ENCODE measurements at places on chromosomes 6 and 20. TPM values are rescaled to one million over a fixed set of nuclear protein-coding genes. Genes with fewer than 3 reads are reported as not detected.
A peak's percentile ranks its signal among the peaks of the same experiment; 100 is the strongest.

DNA sequence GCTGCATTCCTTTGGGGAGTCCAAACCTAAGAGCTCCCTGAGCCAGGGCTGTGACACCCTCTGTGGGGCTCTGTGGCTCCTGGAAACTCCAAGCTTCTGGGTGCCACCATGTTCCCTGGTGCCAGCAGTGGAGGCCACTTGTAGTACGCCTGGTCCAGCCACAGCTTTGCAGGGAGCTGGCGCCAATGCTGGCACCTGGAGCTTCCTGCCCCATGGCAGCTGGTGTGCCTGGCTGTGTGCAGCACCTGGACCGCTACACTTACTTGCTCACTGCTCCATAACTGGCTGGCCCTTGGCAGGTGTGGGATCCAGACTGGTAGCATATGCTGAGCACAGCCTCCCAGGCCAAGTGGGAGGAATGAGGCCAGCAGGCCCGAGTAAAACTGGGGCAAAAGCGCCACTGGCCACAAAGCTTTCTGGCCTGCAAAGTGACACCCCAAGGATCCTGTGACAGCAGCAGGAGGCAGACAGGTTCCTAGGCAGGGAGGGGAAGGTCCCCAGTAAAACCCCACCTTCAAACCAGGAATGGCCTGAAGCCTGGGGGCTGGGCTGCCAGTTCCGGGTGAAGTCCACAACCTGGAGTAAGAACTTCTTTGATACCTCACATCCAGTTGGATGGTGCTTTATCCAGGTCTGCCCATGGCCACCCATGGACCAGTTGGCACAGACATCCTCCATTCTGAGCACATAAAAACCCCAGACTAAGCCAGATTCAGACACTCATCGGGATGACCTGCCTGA, 461.0 kb downstream of the TBC1D32 start:
- DNase-seq: no peak
- no peaks in the 10 kb centered on the region for H3K27me3 ChIP-seq
- H3K27ac ChIP-seq: no peak overlapping the region
- H3K4me3 ChIP-seq: no peak overlapping the region

DNA sequence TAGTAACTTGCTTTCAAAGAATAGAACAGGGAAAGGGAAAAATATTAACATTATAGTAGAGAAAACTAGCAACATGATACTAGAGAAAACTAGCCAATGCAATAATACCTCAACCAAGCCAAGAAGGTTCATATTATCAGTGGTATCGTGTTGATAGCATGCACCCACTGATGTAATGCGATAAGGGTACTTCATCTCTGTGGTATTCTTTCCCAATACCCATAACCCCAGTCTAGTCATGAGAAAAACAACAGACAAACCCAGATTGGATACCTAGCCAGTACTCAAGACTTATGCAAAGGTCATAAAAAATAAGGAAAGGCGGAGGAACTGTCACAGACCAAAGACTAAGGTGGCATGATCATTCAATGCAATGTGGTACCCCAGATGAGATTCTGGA, 21.0 kb downstream of the BLOC1S5 start:
- no peaks in the 10 kb centered on the region for H3K27me3 ChIP-seq
- H3K4me3 ChIP-seq: no peak overlapping the region
- no peaks in the 10 kb centered on the region for H3K4me1 ChIP-seq
- H3K27ac ChIP-seq: no peak overlapping the region
- DNase-seq: no peak

DNA sequence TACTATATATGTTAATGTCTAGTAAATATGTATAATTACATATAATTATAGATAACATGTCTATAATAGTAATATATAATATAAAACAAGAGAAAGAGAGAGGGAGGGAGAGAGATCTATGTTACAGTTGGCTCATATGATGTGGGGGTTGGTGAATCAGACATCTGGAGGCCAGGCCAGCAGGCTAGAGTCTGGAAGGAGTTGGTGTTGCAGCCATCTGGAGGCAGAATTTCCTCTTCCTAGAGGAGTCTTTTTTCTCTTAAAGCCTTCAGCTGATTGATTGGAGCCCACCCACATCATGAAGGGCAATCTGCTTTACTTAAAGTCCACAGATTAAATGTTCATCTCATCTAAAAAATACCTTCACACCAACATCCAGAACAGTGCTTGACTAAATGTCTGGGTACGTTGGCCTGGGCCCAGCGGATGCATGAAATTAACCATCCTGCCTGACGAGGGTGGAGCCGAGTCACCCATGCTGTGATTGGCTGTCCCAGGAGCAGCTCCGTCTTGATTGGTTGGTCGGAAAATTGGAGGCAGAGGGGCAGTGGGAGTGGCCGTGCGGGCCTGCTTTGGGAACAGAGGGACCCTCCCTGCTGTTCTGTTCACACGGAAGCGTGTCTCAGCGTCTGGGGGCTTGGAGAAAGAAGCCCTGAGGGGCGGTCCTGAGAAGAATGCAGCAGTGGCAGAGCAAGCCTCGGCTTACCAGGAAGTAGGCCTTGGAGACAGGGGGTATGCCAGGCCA, 392.4 kb downstream of the QKI start:
- H3K4me3 ChIP-seq: no peak overlapping the region
- H3K27ac ChIP-seq: no peak overlapping the region
- H3K4me1 ChIP-seq: no peaks in the 10 kb centered on the region
- H3K27me3 ChIP-seq: no peaks in the 10 kb centered on the region

DNA sequence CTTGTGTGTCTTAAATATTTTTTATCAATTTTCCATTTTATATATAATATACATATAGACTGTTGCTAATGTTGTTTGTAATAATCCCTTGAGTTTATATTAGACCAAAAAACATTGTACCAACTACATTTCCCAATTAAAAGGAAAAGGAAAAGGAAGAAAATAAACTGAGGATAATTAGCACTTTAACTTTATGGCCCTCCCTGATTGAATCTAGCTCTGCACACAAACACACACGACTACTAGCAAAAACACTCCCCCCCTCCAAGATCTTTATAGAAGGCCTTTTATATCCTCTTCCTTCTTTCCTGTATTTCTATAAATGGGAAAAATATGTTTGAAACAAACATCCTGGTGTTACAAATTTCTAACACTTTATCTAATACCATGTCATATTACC, 276.8 kb downstream of the NKAIN2 start:
- no peak overlapping the region for H3K4me3 ChIP-seq
- no peak for DNase-seq
- no peaks in the 10 kb centered on the region for H3K4me1 ChIP-seq
- H3K36me3 ChIP-seq: no peaks in the 10 kb centered on the region
- H3K27ac ChIP-seq: no peak overlapping the region

GRCh38 chr6:157148391-157149323, 174.7 kb downstream of the TMEM242 start:
- DNase-seq: no peak
- no peak overlapping the region for H3K4me3 ChIP-seq
- no peak overlapping the region for H3K27ac ChIP-seq
- no peaks in the 10 kb centered on the region for H3K27me3 ChIP-seq
- H3K4me1 ChIP-seq: peaks cover 11% of the 10 kb centered on the region

- DNase-seq: no peak
- H3K36me3 ChIP-seq: peaks cover 36% of the 10 kb centered on the region
- no peak overlapping the region for H3K27ac ChIP-seq
- H3K4me1 ChIP-seq: peaks cover 60% of the 10 kb centered on the region
- no peak overlapping the region for H3K4me3 ChIP-seq
Observed at GRCh38 chr20:51437182-51437924, 105.2 kb downstream of the NFATC2 start.

DNA sequence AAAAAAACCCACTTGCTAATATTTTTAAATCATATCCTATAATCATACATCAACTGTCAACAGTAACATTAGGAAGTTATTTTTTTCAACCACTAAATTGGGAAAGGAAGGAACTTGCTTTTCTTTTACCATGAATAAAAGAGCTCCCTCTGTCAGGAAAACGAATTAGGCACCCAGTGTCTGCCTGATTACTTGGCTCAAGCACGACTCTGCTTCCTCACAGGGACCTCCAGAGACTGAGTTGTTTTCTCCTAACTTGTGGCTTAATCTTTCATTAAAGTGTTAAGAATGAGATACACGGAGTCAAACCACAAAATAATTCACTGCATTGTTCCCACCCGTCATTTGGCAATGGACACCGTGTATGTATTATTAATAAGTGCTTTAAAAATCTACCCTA, 1405.1 kb upstream of the EYS start:
- H3K4me3 ChIP-seq: no peak overlapping the region
- H3K36me3 ChIP-seq: no peaks in the 10 kb centered on the region
- H3K27ac ChIP-seq: no peak overlapping the region
- no peaks in the 10 kb centered on the region for H3K4me1 ChIP-seq

DNA sequence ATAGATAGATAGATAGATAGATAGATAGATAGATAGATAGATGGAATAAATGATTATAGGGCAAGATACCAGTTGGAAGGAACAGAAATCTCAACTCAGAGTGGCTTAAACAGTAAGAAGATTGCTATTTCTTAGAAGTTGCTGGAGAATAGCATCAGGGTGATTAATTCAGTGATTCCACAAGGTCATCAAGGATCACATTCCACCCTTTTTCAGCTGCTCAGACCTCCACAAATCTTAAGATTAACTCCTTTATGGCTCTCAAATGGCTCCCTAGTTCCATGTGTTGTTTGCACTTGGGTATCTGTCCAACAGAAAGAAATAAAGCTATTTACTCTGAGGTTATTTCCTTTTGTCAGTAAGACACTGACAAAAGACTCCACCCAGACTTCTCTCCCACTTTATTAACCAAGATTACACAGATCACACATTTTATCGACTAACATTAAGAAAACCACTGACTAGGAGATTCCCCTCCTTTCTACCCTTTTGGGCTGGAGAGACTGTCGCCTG, 68.3 kb upstream of the KIF16B start:
- H3K27ac ChIP-seq: no peak overlapping the region
- no peaks in the 10 kb centered on the region for H3K36me3 ChIP-seq
- H3K4me1 ChIP-seq: no peaks in the 10 kb centered on the region
- no peaks in the 10 kb centered on the region for H3K27me3 ChIP-seq
- no peak for DNase-seq

GRCh38 chr6:152423216-152424103, 213.7 kb downstream of the SYNE1 start:
- no peak overlapping the region for H3K27ac ChIP-seq
- no peak overlapping the region for H3K4me3 ChIP-seq
- no peaks in the 10 kb centered on the region for H3K36me3 ChIP-seq
- DNase-seq: no peak

GRCh38 chr6:104784884-104785283, 74.8 kb downstream of the HACE1 start:
- no peak overlapping the region for H3K4me3 ChIP-seq
- DNase-seq: no peak
- peaks cover 18% of the 10 kb centered on the region for H3K4me1 ChIP-seq
- H3K27ac ChIP-seq: no peak overlapping the region
- H3K27me3 ChIP-seq: no peaks in the 10 kb centered on the region
- H3K36me3 ChIP-seq: no peaks in the 10 kb centered on the region

GRCh38 chr20:38115205-38115604, 49.9 kb downstream of the TGM2 start:
- no peak overlapping the region for H3K4me3 ChIP-seq
- no peak overlapping the region for H3K27ac ChIP-seq
- H3K4me1 ChIP-seq: no peaks in the 10 kb centered on the region
- no peaks in the 10 kb centered on the region for H3K27me3 ChIP-seq
- DNase-seq: no peak

DNA sequence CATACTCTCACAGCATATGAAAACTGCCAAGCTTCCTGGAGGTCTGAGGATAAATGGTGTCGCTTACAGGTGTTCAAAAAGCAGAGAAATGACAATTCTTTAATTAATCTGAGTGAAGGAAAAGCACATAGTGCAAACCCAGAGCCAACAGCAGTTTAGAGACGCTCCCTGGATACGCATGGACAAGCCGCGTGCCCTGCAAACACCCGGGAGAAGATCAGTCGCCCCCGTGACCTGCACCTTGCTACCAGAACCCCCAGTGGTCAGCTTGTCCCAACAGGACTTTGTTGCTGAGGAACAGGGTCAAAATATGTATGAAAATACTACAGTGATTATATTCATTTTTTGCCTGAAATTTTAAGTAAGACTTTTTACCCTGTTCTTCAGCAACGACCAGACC, 93.9 kb downstream of the PSMG4 start:
- H3K4me1 ChIP-seq: peaks cover 36% of the 10 kb centered on the region
- no peak overlapping the region for H3K4me3 ChIP-seq
- H3K36me3 ChIP-seq: no peaks in the 10 kb centered on the region
- H3K27me3 ChIP-seq: no peaks in the 10 kb centered on the region
- no peak overlapping the region for H3K27ac ChIP-seq
- no peak for DNase-seq

GRCh38 chr20:1685304-1686052, 27.9 kb upstream of the SIRPG start:
- H3K27me3 ChIP-seq: no peaks in the 10 kb centered on the region
- peak; percentile 41 for DNase-seq
- peak overlapping the region; percentile 26 for H3K27ac ChIP-seq
- peaks cover 35% of the 10 kb centered on the region for H3K4me1 ChIP-seq
- H3K4me3 ChIP-seq: peak overlapping the region; percentile 34

DNA sequence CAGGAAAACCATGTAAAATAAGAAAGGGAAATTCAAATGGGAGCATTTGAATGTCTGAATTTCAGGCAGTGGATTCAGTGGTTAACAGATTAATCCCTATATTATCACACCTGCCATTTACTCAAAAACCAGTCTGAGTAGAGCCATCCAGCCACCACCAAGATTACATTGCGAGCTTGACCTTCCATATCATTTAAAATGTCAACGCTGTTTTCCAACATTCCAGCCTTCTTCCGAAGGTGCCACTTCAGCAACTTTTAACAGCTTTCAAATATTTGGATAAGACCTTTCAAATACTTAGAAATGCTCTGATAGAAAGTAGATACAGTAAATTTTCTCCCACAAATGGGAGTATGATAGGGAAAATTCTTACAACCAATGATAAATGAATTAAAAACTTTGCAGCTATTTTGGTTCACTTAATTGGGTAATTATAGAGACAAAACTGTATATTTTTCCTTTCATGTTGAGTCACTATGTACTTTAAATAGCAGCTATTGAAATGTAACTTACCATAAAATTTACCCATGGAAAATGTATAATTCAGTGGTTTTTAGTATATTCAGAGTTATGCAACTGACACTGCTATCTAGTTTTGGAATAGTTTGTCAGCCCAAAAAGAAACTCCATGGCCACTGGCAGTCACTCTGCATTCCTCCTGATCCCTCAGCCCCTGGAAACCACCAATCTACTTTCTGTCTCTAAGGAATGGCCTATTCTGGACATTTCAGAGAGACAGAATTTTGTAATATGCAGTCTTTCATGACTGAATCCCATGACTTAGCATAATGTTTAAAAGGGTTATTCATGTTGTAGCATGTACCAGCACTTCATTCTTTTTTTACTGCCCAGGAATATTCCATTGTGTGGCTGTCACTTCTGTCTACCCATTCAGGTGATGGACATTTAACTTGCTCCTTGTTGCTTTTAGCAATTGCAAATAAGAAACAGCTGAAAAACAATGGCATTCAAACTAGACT, 21.5 kb downstream of the EZR start:
- H3K27ac ChIP-seq: no peak overlapping the region
- H3K4me3 ChIP-seq: no peak overlapping the region
- peaks cover 98% of the 10 kb centered on the region for H3K4me1 ChIP-seq
- DNase-seq: no peak
- no peaks in the 10 kb centered on the region for H3K36me3 ChIP-seq

The TP53TG5 gene
- total RNA-seq: not detected

The SLC22A16 gene
- total RNA-seq: not detected

The KPNA5 gene
- 60.7 TPM for total RNA-seq

The PTGIS gene
- not detected for total RNA-seq

The CD109 gene
- 0.89 TPM for total RNA-seq

The AVP gene
- not detected for total RNA-seq

The HLA-DOA gene
- total RNA-seq: 1.4 TPM

The ADGRG6 gene
- total RNA-seq: 0.22 TPM

The PGBD1 gene
- total RNA-seq: 1.1 TPM
